ENCODE measurements at places on chromosomes 3 and 15.

- peak; percentile 61 for DNase-seq
Observed at GRCh38 chr3:53255775-53256703, at the start of gene TKT. Gene TKT (minus strand): TSS chr3:53256022. CDS start chr3:53255942, 80 bp downstream.

DNA sequence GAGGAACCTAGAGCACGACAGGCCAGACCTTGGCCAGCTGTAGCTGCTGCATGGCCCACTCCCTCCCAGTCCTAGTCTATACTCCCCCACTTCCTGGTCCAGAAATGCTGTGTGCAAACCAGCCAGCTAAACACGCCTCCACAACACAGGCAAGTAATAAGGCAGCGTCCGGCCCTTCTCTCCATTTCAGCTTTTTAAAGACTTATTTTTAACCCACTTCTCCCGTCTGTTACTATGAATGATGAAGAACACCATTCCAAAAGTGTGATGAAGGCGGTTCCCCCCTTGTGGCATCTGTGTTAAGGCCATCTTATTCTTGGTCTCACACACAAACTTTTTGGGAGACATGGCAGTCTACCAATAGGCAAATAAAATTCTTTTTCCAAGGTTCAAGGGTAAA lies 164.1 kb upstream of the CHRNA7 start:
- no peak for DNase-seq

DNA sequence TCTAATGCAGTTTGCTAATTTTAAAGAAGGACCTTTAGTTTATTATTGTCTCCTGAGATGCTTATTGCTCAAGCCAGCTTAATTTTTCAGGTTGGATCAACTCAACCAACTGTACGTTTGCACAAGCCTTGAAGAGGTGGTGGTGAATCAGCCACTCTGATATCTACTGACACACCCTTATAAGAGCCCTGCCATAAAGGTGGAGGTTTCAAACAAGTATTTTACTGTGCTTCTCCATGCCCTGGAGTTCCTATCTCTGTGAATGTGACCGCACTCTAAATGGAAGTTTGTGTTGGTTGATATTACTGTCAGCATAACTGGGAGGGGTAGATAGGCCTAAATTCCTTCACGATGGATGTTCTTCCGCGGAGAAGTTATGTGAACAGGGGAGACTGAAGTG lies 297.3 kb upstream of the UBE2E1 start:
- DNase-seq = no peak

DNA sequence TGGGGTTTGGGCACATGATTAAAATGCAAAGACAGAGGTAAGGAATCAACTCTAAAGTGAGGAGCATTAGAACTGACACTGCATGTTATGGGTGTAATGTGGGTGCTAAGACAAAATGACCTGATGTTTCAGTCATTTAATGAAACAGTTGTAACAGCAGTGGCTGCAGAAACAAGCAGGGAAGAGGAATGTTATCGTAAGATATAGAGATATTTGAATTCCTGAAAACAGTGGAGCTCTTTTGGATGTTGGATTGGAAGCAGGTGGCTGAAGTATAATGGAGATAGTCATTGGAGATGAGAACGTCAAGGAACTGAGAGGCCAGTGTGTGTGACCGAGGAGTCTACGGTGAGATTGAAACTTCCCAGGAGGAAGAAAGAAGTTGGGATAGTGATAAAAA lies 1065.2 kb downstream of the ZPLD1 start:
- DNase-seq = no peak

DNA sequence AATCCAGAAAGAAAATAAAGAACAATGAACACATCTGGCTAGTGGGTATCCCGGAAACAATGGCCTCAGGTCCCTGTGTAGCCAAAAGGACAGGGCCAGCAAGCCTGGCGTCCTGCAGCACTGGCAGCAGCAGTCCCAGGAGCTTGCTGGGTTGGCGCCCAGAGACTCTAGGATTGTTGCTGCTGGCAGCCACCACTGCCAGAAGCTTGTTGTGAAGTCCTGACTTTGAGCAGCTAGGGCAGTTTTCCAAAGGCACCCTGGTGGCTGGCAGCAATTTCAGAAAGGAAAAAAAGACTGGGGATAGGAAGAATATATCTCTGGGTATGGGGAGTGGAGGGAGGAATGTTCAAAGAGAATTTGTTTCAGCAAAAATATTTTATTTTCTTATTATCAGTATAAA lies 11.3 kb downstream of the SHQ1 start:
- no peak for DNase-seq

GRCh38 chr15:42056934-42057798 lies 36.3 kb upstream of the PLA2G4E start:
- DNase-seq = peak; percentile 44

DNA sequence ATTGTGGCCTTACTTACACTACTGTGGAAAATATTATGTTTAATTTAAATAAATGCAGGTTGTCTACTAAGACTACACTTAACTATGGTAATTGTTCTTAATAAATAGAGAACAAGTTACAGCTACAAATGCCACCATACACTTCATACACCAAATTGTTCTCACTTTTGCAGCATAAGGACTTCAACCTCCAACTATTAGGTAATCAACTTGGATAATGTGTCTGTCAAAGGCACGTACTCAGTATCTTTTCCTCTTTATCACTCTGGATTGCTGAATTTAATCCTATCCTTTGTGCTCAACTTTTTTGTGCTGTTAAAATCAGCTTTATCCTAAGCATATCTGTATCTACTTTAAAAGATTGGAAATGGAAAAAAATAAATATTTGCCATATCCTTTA lies 41.6 kb upstream of the TMEM87A start:
- no peak for DNase-seq

- no peak for DNase-seq
Observed at GRCh38 chr3:13837751-13838150, 42.1 kb downstream of the WNT7A start.

DNA sequence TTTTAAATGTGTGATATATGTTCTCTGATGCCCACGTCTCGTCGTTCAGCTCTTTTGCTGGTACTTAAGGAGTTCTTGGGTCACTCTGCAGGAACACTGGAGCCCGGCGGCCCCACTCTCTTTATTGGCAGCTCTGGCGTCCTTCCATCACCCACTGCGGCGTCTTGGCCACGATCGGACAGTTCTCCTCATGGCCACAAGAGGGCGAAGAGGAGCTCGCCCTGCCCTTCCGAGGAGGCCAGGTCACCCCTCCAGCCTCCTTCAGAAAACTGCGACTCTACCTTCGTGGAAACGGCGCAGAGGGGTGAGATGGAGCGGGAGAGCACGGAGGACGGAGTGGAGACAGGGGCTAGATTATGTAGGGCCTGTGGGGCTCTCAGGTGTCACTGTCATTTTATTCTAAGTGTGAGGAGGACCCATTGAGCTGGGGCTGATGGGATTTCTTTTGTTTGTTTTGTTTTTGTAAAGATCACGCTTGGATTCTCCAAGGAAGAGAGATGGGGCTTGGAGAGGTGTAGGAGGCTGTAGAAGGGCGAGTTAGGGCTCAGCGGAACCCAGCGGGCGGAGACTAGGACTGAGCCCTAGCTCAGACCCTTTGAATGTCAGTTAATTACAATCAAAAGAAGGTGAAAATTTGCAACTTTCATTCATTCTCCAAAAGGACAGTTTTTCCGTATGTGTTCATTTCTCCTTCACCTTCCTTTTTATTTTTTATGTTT lies 28.0 kb upstream of the GABRA5 start:
- no peak for DNase-seq

All from foreskin melanocyte (primary cell).